ENCODE measurements at places on chromosomes 7 and 10.

- DNase-seq = no peak
These were observed 9.0 kb downstream of the GATAD1 start for GRCh38 chr7:92456236-92456635.

DNA sequence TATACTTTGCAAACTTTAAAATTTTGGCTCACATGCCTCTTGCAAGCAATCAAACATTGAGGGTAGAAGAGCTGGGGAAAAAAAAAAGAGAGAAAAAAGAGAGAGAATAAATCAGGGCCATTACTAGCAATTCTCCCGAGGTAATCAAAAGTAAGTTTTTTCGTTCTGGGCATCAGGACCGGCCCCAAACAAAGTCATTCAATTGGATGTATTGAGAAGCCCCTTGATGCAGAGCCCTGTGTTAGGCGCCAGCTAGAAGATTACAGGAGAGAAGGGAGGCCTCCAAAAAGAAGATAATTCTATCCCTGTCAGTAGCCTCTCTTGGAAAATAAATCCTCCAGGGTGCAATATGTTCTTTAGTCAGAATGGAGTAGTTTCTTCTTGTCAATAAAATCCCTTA lies 2.2 kb upstream of the CTNNA3 start:
- DNase-seq = no peak

DNA sequence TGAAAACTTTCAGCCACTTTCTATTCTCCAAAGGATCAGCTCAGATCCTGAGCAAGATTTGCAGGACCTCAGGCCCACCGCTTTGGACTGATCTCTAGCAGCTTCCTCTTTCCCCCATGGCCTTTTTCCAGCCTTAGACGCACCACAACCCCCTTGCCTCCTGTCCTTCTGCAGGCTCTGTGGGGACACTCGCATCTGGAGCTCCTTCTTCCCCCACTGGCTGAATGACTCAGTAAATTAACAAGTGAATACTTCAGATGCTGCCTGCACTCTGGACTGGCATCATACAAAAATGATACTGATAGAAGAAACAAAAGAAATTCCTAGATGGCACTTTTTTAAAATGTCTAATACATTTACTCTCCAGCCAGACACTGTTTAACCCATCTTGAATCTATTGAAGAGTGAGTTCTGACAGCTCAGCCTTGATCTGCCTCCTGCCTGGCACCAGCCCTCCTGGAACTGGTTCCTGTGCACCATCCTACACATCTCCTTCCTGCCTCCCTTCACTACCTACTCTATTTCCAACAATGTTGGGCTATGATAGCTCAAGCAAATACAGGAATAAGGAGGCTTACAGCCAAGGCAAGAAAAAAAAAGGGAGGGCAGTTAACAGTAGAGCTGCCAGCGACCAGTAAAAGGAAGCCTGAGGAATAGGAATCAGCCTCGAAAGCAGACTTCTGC lies 3.3 kb downstream of the FRMPD2 start:
- no peak for DNase-seq

- no peak for DNase-seq
These were observed 52.3 kb upstream of the SEMA3D start for GRCh38 chr7:85239109-85239508.

DNA sequence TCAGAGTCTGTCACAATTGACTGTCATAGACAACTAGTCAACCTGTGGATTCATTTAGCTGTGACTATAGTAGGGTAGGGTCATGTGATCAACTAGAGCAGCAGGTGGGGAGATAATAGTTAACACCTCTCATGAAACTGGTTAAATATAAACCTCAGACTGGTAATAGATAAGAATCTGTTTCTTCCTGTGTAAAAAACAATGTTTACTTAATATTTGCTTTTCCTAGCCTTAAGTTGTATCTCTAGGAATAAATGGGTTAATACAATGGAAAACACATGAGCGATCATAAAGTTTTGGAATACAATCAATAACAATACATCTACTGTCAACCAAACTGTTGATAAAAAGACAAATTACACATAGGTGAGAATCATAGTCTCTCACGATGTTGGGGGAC lies 43.4 kb upstream of the ITGB8 start:
- DNase-seq = no peak

DNA sequence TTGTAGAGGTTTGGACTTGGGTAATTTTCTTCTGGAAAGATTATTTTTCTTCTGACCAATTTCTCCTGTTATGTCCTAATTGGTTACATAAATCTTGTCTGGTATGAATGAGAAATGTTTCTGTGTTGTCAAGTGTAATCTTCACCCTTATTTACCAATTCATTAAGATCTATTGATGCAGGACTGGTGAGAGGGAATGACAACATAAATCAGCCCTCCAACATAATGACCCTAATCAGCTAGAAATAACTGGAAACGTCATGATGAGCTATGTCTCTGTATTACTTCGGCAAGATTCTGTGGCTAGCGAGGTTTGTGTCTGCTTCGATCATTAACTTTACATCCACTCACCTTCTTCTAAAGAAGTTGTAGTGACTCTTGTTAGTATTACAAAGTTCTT lies 3.5 kb downstream of the FOXP2 start:
- DNase-seq = no peak

DNA sequence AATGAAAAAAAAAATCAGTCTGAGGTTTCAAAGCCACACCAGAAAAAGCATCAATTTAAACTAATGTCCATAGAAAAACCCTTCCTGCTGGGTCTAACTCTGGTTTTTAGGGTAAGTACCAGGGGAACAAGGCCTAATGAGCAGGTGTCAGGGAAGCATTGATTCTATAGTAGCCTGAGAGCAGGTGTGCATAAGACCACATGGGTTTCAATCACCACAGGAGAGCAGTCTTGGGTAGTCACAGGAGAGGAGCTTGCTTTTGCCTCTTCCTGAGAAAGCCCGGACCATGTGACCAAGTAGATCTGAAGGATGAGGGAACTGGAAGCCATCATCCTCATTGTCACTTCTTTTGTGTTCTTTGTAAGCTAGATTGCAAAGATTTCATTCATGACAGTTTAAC lies 66.3 kb upstream of the AGK start:
- no peak for DNase-seq

DNA sequence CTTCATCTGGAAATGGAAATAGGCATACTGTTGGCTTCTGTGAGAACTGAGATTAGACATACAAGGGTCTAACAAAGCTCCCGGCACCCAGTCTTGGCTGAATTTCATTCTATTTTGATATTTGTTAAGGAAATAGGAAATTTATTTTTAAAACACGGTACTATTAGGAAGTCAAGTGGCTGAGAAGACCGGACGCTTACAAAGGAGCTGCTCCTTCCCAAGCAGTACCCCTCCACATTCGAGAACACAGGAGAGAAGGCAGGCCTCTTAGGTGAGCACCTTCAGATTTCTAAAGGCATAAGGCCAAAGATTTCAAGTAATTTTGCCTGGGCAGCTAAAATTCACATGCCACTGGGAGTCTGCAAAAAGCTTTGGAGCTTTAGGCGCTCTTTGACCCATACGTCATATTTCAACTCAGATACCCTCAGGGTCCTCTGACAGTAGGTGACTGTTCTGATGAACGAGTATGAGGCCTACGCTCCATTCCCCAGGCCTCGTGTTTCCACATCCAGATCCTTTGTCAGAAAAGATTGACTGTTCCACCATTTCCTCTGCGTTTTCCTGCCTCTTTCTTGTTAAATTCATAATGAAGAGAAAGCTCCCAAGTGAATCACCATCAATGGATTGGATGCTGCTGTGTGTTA lies 17.3 kb downstream of the TRIL start:
- no peak for DNase-seq

DNA sequence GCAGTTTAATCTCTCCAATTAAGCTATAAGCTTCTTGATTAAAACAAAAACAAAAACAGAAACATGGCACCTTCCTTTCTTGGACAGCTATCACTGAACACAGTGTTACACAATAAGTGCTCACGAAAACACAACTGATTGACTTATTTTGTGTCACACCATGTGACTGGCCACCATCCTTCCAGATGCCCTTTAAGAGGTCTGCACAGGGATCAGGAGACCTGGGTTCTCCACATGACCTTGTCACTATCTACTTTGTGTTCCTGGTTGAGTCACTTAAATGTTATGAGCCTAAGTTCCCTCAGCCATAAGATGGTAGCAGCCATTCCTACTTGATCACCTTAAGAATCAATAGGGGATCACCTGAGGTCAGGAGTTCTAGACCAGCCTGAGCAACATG lies 120.1 kb downstream of the HIPK2 start:
- DNase-seq = no peak

DNA sequence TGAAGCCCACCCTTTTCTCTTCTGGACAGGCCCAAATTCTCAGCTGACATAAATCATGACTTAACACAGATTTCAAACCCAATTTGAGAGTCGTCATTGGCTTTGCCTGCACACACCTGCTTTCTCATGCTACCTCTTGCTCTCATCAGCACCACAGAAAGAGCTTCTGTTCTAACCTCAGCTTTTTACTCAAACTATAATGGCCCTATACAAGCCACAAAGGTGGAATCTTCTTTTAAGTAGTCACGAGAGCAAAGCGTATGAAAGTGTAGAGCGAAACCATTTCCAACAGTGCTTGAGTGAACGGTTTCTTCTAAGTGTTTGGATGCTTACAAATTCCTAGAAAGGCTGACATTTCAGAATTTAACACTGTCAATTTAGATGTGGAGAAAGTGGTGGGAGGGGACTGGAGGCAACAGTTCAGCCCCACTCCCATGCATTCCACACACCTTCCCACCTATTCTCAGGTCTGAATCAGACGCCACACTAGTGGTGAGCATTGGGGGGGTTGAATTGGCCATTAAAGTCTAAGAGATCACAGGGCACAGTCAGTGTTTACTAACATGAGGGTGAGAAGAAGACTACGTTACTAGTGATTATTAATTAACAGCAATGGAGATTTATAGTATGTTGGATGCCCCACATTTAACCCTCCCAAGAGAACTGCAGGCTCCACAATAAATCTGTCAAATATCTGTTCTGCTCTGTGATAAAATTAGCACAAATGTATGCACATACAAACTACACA lies 114.0 kb downstream of the PRKCQ start:
- DNase-seq = no peak

GRCh38 chr7:140284062-140284461 lies 107.3 kb upstream of the KDM7A start:
- no peak for DNase-seq

GRCh38 chr7:127107601-127108007 lies 145.1 kb downstream of the GRM8 start:
- no peak for DNase-seq

DNA sequence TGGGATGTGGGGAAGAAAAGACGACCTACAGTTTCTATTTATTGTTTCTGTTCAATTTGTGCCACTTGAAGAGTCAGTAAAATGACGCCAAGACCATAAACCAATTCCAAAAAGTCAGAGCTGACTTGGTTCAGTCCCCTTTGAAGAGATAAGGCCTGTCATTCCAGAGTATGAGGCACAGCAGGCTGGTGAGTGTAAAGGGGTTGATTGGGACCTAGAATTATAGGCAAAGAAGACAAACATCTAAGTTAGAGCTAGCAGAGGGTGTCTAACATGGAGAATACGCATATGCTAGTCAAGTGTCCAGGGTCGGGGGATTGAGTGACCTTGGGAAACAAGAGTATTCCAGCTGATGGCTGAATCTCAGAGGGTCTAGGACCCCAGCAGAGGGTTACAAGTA lies 23.6 kb downstream of the NRP1 start:
- no peak for DNase-seq

GRCh38 chr7:68684246-68684839 lies 913.9 kb upstream of the AUTS2 start:
- DNase-seq = no peak

DNA sequence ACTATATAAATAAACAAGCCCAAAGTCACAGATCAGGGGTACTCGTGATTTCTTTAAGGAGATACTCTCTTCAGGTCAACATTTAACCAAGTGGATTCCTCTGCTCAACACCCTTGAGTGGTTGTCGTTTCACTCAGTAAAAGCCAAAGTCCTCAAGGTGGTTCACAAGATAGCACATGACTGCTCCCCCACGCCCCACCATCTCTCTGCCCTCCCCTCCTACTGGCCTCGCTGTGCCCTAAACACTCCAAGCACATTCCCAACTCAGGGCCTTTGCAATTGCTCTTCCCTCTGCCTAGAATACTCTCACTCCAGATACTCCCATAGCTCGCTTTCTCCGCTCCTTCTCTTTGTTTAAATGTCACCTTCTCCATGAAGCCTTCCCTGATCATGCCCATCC lies 72.1 kb upstream of the FHIP2A start:
- DNase-seq = no peak

GRCh38 chr10:89352802-89353201 lies 25.0 kb downstream of the IFIT3 start:
- DNase-seq = no peak

DNA sequence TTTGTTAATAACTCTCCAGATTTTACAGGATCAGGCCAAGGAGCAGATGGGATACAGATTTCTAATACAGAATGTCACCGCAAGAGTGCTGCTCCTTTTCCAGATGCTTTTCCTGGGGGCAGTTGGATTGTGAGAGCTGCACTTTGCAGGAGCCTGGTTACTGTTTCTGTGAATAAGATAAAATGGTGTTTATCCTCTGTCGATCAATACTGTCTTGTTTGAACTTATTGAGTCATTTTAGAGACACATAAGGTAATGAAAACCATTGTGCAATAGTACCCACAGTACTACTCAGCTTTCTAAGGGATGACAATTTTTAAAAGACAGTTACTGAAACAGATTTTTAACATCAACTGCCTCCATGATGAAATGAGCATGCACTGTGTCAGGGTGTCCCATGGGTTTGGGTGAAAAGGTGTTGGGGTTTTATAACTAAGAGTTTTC lies 2.9 kb downstream of the A1CF start:
- DNase-seq = no peak

DNA sequence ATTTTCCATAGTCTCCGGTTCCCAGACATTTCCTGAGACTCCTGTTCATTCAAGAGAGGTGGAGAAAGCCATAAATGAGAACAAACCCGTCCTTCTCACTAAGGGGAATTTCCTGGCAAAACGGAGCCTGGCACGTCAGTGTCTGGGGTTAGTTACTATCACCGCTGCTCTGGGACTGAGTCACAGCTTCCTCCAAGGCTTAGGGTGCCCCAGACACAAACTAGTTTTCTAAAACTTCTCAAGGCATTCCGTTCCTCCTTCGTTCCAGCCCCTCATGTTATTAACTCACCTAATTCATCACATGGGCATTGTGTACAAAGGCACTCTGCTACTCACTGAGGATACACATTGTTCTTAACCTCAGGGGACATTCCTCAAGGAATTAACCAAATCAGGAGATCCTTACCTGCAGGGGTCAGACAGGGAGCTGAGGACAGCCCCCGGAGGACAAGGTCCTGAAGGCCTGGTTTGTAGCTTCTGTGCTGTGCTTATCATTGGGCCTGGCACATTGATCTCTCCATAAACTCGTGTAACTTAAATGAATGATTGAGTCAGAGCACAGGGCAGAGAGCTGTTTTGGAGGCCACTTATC lies 103.0 kb upstream of the KLF6 start:
- peak; percentile 52 for DNase-seq

Data from activated CD8-positive, alpha-beta memory T cell treated with anti-CD3 and anti-CD28 coated beads for 4 hours (primary cell).